ENCODE measurements at places on chromosomes 11 and 22.

DNA sequence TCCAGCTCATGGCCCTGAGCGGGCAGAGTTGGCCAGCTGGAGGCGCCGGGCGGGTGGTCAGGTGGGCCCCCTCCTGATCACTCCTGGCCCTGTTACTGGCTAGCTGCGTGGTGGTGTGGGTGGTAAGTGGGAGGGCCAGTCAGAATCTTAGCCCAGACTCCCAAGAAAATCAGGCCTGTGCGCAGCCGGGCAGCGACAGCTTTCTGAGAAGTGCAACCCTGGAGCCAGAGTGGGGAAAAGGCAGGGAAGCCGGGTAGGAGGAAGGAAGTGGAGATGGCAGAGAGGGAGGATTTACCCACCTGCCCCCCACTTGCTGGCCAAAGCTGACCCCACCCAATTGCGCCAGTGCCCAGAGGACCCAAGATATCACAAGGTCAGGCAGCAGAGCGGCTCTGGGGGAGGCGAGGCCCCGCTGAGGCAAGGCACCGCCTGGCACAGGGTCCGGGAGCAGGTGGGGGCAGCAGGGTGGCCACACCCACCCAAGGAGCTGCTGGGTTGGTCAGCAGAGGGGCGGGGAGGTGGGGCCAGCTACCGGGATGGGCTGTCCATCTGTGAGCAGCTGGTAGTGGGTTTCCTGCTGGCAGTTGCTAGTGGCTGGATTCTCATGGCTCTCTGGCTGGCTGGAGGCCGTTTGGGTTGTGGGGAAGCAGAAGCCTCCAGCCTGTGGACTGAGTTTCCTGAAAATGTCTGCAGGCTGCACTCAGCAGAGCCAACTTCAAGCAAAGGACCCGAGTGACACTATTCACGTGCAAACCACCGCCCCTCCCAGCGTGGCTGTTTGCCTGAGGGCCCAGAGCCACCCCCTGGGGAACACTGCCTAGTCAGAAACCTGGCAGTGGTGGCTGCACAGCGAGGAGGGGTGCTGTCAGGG is 196.4 kb downstream of the IGLL1 start:
- peak; percentile 27 for DNase-seq

GRCh38 chr11:111557425-111558111 is 17.0 kb downstream of the LAYN start:
- DNase-seq, result no peak

DNA sequence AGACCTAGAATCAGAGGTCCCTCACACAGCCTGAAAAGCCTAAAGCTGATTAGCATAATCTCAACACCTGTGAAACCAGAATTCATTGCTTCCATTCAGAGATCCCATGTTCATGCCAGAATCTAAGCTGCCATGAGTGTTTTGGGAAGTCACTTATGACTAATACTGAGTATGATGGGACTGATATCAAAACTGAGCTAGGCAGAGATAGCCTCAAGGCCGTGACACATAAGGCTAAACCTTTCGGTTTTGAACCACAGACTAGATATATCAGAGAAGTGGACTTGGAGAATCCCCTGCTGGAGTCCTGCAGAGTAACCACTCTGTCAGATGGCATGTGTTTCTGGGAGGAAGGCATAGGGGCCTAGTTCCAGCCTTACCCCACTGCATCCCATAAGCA is 23.1 kb upstream of the GLYATL2 start:
- no peak for DNase-seq

- no peak for DNase-seq
Observed at GRCh38 chr22:33512908-33513307, 407.4 kb downstream of the LARGE1 start.

GRCh38 chr11:10796191-10796590 is 12.5 kb downstream of the EIF4G2 start:
- no peak for DNase-seq

GRCh38 chr22:30390974-30391691 is 3.9 kb upstream of the RNF215 start:
- peak; percentile 32 for DNase-seq

DNA sequence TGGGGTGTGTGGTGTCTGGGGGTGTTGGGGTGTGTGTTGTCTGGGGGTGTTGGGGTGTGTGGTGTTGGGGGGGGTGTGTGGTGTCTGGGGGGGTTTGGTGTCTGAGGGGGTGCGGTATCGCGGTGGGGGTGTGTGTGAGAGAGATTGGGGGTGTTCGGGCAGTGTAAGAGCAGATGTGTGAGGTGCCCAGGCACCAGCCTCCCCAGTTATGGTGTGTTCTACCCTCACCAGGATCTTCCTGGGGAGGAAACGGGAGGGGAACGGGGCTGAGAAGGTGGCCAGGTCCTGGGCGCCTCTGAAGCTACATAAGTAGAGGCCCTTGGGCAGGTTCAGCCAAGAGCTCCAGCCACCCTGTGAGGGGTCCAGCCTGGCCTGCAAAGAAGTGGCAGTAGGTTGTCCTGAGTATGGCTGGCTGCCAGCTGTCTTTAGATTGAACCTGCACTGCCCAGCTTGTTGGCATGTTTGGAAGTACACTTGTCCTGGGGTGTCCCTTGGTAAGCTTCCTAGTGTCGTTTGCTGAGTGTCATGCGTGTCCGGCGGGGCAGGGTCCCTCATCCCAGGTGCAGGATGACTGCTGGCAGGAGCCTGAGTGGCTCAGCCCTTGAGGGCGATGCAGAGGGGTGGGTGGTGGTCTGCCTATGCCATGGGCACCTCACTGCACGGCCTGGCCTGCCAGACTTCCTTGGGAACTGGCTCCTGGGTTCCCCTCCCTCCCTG is 6.5 kb upstream of the TRMT2A start:
- DNase-seq, result no peak

DNA sequence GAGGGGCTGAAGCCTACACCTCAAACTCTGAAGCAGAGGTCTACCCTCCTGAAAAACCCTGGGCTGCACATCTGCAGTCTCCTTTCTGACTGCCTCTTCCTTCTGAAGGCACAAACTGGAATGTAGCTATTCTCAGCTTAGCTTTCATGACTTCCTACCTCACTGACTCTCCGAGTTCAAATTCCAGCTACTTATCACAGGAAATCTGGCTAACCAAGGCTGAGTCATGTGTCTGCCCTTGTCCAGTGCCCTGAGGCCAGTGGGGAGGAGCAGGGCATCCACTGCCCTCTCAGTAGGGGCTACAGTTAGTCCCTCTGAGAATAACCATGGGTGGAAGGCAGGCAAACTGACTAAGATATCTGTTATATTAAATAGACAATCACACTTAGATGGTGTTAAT is 29.2 kb downstream of the PDGFD start:
- DNase-seq, result no peak

GRCh38 chr22:29334696-29335344 is 19.3 kb upstream of the RASL10A start:
- no peak for DNase-seq
